ENCODE measurements at places on chromosomes 2 and 18. TPM values are rescaled to one million over a fixed set of nuclear protein-coding genes. Genes with fewer than 3 reads are reported as not detected.

Gene SLC16A14
- total RNA-seq, result 1.1 TPM

Gene ICA1L
- 3.6 TPM for total RNA-seq

GRCh38 chr2:69674316-69674670 is 30.8 kb upstream of the AAK1 start:
- DNase-seq, result no peak

DNA sequence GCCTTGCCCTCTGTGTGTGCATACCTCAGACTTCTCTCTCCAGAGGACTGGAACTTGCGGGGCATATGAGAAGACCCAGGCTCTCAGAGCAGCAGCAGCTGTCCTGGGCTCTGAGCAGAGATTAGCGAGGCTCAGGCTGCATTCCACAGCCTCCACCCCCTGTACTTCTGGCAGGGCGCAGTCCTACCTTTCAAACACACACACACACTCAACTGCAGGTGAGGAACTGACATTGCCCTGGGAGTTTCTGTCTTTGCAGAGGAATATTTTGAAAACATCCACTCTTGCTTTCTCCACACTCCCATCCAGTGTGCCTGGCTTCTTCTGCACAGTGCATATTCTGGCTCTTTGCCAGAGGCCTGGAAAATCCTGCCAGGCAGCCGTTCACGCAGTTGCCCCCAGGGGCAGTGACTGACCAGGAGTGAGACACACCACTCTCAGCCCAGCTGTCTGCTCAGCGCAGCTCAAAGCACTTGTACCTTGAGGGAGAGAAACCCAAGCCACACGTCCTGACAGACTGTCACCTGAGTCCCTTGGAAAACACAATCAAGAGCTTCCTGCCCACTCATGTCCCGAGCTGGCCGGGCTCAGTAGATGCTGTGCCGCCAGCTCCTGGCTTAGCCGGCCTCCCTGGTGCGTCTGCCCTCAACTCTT is 460.8 kb downstream of the RNF144A start:
- DNase-seq, result no peak

DNA sequence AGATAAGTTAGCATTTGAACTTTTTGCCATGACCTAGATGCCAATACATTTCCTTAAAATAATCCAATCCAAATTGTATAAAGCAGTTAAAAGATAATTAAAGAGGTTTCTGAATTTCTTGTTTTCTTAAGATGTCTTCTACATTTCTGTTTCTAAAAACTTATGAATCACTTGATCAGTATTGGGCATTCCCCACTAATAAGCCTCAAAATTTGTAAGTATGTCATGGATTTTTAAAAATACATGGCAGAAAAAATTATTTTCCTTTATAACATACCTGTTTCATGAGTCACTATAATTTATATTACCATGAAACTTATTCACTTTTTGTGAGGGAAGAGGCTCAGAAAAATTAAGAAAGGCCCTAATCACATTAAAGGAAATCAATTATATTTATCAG is 90.3 kb upstream of the TFPI start:
- no peak for DNase-seq

GRCh38 chr2:39996653-39997080 is 217.6 kb upstream of the THUMPD2 start:
- DNase-seq, result peak; percentile 10

DNA sequence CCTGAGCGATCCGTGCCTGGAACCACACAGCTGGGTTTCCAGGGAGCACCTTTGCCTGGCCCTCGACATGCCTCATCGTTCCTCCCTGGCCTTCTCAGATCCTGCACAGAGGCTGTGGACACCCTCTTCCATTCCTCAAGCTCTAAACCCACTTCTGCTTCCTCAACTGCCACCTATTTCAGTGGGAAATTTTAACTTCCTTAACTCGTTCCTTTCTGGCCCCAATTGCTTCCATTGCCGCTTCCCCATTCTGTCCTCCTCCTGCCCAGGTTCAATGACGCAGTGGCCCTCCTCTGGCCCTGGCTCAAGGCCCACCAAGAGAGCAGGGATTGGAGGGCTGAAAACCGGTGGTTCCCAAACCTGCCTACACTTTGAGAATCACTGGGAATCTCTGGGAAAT is 4.8 kb upstream of the B3GNT7 start:
- no peak for DNase-seq

GRCh38 chr2:172847188-172847587 is 111.5 kb downstream of the RAPGEF4 start:
- DNase-seq, result no peak

DNA sequence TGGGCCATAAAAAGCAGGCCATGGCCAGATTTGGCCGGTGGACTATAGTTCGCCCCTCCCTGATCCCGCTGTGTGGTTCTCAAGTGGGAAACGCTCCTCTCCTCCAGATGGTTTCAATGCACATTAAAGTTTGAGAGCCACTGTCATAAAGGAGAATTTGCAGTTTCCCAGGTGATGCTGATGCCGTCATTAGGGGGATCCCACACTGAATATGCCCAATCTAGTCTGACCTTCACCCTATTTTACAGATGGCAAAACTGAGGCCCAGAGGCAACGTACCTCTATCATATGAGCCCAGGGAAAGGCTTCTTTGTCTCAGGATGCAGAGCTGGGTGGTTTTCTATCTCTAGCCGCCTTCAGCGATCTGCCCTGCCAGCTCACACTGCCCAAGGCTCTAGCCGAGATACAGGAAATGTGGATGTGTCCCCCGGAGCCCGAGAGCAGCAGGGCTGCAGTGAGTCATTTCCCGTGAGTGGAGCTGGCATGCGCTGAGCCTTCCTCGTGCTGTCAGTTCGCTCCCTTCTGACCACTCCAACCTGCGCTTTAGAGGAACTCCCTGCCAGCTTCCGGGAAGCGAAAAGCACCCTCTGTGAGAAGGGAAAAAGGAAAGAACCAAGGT is 116.2 kb downstream of the SMAD7 start:
- no peak for DNase-seq

DNA sequence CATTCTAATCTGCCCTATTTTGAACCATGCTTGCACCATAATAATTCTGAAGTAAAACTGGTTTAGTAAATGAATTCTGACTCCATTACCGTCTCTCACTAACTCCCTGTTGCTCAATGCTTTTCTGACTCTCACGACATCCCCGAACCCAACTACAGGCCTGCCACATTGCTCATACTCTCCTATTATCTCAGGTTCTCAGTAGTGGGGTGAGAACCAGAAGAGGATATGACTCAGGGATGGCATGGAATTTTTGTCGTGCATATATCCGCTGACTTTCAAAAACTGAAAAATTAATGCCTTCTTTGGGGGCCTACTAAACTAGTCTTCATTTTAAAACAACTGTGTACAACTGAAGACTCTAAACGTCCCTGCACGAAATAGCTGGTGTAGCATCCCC is 34.3 kb downstream of the NETO1 start:
- no peak for DNase-seq

- no peak for DNase-seq
These were observed 24.9 kb upstream of the CATIP start for GRCh38 chr2:218331745-218332144.

DNA sequence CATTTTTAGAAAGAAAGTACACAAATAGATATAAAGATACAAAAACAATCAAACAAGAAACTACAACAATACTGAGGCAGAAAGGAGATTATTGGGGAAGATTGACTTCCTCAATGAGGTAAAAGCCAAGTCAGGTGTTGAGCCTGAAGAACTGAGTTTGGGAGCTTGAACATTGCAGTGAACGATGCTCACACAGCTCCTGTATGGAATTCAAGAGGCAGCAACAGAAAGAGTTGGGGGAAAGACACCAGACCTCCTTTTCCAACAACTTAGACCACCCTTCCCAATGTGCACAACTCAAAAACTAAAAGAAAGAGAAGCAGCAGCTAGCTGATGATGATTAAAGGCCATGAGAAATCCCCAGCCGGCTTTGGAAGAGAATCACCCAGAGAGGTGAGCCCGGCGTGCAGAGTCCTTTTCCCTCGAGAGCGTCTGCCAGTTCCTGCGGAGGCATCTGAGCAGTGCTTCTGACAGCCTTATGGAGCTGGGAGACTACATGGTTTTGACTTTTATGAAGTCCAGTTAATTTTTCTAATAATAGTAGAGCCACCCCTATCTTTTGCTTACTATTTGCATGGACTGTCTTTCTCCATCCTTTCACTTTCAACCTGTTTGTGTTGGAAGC is 106.9 kb upstream of the RFX8 start:
- DNase-seq, result no peak

- DNase-seq, result no peak
These were observed 149.5 kb downstream of the FAM161A start for GRCh38 chr2:61704364-61704763.
